ENCODE measurements at places on chromosomes 13 and 19.

- no peak for DNase-seq
Measured at GRCh38 chr13:65468628-65469027, 1761.5 kb downstream of the PCDH9 start.

GRCh38 chr13:66362485-66362884 is 867.7 kb downstream of the PCDH9 start:
- DNase-seq = no peak

DNA sequence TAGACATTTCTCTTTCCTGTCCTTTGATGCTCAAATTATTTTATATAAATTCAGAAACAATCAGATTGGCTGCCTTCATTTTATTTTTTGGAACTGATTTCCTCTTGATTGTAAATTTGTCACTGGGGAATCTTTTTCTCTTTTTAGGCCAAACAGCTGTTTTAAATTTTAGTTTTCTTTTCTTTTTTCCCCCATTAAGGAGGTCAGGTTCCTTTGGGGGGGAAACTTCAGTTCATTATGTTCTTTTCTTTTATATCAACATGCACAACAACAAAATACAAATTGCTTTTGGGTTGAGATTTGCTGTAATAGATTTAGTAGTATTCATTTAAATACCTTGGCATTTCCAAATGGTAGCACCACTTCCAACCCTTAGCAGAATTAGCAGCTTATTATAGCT is 264.8 kb upstream of the SPRY2 start:
- DNase-seq = no peak

DNA sequence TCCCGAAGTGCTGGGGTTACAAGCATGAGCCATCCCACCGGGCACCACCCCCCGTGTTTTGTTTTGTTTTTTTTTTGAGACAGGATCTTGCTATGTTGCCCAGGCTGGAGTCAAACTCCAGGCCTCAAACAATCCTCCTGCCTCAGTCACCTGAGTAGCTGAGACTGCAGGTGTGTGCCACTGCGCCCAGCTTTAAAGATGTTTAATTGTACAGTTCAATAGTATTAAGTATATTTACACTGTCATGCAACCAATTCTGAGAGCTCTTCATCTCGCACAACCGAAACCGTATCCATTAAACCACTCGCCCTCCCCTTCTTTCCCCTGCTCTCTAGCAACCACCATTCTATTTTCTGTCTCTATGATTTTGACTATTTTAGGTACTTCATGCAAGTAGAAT is 15.6 kb downstream of the NUCB1 start:
- no peak for DNase-seq

- DNase-seq = no peak
Measured at GRCh38 chr13:29474991-29475390, 120.5 kb downstream of the SLC7A1 start.

- no peak for DNase-seq
Measured at GRCh38 chr13:78317030-78317429, 286.3 kb downstream of the POU4F1 start.

DNA sequence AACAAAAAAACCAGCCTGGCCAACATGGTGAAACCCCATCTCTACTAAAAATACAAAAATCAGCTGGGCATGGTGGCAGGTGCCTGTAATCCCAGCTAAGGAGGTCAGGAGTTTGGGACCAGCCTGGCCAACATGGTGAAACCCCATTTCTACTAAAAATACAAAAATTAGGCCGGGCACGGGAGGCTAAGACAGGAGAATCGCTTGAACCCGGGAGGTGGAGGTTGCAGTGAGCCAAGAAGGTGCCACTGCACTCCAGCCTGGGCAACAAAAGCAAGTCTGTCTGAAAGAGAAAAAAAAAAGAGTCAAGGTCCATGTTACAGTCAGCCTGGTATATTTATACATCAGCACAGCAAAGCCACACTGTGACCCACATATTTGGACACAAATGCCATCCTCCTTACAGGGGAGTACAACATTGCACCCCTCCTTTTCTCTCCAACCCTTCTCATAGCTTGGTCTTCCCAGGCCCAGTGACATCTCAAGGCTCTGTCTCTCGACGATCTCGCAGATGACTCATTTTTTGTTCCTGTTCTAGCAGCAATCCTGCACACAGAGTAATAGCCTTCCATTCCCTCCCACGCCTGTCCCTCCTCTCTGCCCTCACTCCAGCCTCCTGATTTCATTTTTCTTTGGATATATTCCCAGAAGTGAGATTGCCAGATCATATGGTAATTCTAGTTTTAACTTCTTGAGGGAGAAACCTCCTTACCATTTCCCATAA is 21.0 kb upstream of the DPP9 start:
- no peak for DNase-seq

- DNase-seq = no peak
Measured at GRCh38 chr19:23916991-23917390, 2.3 kb downstream of the ZNF726 start.

DNA sequence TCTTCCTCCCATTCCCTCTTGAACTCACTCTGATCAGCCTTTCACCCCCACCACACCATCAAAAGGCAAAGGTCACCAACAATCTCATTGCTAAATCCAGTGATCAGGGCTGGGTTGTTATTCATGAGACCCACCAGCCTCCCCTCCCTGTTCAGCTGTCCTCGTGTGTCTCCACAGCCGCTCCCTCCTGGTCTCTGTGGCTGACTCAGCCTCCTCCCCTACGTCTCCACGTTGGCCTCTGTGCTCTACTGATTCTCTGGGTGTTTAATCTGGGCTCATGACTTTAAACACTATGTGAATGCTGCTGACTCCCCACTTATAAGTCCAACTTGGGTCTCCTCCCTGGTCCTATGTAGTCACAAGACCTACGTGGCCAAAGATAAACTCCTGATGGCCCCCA is 38.9 kb downstream of the PARP4 start:
- DNase-seq = no peak

- DNase-seq = no peak
Measured at GRCh38 chr13:105732806-105733529, 802.5 kb downstream of the EFNB2 start.

DNA sequence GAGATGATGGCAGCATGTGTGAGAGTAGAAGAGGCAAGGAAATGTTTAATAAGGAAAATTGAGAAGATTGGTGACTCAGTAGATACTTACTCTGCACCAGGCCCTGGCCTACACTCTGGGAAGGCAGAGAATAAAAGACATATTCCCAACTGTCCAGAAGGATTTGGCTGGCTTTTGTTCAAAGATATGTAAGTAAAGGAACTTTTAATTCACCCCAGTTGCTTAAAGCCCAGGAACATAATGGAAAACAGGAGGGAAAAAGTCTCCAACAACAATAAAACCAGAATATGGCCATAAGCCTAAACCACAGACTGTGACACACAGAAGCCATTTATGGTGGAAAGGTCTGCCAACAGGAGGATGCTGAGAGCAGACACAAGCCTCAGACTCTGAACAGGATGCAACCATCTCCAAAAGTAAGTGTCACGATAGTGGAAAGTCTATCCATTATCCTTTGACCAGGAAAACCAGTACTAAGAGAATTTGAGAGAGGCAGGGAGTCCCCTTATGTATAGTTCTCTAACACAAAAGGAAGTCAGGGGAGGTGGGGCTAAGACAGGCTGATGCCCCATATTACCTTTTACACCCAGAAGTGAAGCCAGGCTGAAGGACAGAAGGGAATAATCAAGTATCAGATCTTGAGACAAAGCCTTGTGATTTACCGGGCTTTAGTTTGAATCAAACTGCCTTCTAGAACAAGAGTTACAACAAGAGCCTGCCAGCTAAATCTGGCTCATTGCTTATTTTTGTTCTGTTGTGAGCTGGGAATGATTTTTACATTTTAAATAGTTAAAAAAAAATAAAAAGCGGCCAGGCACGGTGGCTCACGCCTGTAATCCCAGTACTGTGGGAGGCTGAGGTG is 169.5 kb upstream of the STARD13 start:
- no peak for DNase-seq

- DNase-seq = no peak
Measured at GRCh38 chr19:8302357-8302691, 5.8 kb downstream of the CD320 start.

DNA sequence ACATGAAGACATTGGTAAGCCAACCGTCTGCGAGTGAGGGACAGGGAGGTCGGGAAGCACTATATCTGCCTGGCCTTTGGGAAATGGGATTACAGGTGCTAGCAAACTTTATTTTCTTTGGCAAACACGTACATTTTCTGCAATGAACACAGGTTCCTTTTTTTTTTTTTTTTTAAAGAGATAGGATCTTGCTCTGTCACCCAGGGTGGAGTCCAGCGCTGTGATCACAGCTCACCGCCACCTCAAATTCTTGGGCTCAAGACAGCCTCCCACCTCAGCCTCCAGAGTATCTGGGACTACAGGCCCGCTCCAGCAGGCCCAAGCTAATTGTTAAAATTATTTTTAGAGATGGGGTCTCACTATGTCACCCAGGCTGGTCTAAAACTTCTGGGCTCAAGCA is 24.2 kb downstream of the ELAVL1 start:
- no peak for DNase-seq

DNA sequence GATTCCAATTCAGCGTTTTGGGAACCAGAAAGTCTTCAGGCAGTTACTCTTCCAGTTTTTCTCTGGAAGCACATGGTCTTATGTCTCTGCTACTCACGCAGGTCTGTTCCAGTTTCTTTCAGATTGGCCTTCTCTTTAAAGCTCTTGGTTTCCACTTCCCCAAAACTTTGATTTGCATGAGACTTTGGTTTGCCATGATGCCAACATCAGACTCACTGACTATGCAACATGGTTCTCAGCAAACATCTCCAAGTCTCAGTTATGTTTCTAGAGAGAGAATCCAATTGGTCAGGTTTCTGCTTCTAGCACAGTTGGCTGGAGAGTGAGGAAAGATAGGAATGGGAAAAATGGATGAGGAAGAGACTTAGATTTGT is 3.1 kb downstream of the AKAP11 start:
- no peak for DNase-seq

- DNase-seq = no peak
Measured at GRCh38 chr13:43911278-43911677, 31.6 kb downstream of the LACC1 start.

DNA sequence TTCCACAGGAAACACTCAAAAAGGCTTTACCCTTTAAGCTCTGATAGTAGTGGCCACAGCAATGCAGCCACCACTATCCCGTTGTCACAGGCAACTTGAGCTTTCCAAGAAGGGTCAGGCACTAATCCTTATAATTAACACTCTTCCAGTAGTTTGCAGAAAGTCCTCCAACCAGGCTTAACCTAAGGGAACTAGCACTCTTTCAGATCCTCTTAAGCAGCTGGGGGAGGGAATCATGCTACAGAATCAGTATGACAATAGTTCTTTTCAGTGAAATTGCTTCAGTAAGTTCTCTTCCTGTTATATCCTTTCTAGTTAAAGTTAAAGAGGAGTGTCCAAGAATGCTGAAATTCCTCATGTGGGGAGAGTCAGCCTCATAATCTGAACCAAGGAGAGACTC is 82.2 kb downstream of the TNFSF11 start:
- no peak for DNase-seq

GRCh38 chr13:48603375-48603774 is 50.4 kb upstream of the CYSLTR2 start:
- DNase-seq = no peak

DNA sequence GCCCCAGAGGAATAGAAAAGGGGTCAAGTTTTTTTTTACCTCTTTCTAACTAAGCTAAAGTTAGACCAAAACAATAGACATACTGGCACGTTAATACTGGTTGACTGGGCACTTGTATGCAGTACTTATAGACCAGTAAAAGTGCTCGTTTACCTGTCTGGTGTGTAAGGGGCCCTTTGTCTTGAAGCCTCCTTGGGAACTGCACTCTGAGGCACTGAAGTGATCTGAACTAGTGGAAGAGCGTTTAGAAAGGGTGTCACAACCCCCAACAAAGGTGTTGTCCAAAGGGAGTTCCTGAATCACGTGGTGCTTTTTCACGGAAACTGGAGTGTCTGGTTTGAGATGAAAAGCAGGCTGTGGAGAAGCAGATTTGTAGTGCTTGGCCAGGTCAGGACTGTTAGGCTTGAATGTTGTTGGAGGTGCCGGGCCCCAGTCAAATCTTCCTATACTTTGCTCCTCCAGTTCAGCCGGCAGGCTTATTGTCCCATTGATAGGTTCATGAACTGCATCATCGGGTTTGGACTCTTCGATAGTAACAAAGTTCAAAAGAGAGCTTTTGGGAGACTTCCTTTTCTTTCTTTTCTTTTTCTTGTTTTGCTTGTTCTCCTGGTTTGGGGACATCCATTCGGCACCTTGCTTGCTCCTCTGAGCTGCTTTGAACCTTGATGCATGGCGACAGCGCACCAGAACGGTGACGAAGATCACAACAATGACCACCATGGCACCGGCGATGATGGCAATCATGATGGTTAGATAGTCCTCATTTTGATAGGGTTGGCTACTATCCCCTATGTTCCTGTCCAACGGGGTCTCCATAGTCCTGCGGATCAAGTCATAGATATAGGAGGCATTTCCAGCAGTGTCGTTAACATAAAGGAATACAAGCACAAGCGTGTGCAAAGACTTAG is 4.6 kb downstream of the PCDH9 start:
- no peak for DNase-seq

DNA sequence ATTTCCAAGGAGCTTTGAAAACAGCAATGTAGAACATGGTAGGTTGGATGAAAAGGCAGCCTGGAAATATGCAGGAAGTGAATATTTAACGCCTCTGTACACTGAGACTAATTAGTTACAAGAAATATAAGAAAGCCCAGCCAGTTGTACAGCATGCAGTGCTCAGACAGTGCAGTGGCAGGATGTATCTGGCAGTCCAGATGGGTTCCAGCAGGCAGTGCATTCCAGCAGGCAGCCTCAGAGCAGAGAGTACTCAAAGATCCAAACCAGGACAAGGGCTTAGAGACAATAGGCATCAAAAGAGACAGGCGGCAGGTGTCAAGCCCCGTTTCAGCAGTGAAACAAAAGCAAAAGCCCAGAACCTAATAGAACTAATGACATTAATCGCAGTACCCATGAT is 2776.3 kb downstream of the PCDH9 start:
- DNase-seq = no peak

- no peak for DNase-seq
Measured at GRCh38 chr19:4609878-4610511, 29.3 kb upstream of the TNFAIP8L1 start.

- DNase-seq = no peak
Measured at GRCh38 chr13:46773541-46773940, 23.4 kb downstream of the ESD start.

DNA sequence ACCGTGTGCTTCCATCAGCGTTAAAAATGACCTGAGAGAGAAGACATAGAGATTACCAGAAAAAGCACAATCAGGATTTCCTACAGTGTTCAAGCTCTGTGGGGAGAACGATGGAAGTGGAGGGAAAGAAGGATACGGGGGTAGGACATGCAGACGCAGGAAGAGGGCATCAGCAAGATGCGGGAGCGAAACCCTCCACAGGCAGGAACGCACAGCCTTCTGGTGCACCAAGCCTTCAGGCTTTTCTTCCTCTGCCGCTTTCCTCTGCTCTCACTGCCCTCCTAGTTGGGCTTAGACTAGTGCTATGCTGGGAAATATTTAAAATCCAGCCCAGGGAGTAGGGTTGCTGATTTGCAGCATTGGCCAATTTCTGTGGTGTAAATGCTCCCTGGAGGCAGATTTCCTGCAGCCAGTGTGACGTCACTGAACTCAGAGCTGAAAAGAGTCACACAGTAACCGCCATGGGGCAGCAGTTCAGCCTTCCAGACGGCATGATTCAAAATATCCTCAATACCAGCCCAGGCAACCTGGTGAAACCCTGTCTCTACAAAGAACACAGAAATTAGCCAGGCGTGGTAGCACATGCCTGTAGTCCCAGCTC is 205.1 kb upstream of the SOX1 start:
- no peak for DNase-seq

All from stimulated activated CD8-positive, alpha-beta memory T cell treated with anti-CD3 and anti-CD28 coated beads, Interleukin-4, amount 100 ng/mL, for 48 hours (primary cell).